ENCODE measurements at places on chromosomes 5 and 9. TPM values are rescaled to one million over a fixed set of nuclear protein-coding genes. Genes with fewer than 3 reads are reported as not detected.

Gene LCN6
- polyA plus RNA-seq = 48.0 TPM

Gene PCDHB11
- 1.0 TPM for polyA plus RNA-seq

Gene NOL8
- polyA plus RNA-seq = 11.5 TPM

Gene LCN12
- 1.4 TPM for polyA plus RNA-seq

Gene LRRC8A
- polyA plus RNA-seq = 15.3 TPM

Gene LHX3
- polyA plus RNA-seq = not detected

Gene LHX2
- polyA plus RNA-seq = 0.18 TPM

Gene PCDHA7
- 0.10 TPM for polyA plus RNA-seq

Gene CNTFR
- polyA plus RNA-seq = 82.9 TPM

Gene PCDHB4
- polyA plus RNA-seq = 2.9 TPM

Gene MYMK
- not detected for polyA plus RNA-seq

Gene TLR4
- 13.8 TPM for polyA plus RNA-seq

Gene IFNA2
- polyA plus RNA-seq = 0.56 TPM

Gene SPINK7
- not detected for polyA plus RNA-seq

Gene LIX1
- not detected for polyA plus RNA-seq

Gene RUSC2
- polyA plus RNA-seq = 17.1 TPM

Gene PCDHB15
- polyA plus RNA-seq = 3.2 TPM

Measured in adipose tissue (tissue), 3 donors.